ENCODE measurements at places on chromosomes 2 and 18. TPM values are rescaled to one million over a fixed set of nuclear protein-coding genes. Genes with fewer than 3 reads are reported as not detected.

The MBD1 gene
- total RNA-seq, result 94.0 TPM

The CCDC150 gene
- total RNA-seq, result 1.2 TPM

The TTLL4 gene
- total RNA-seq, result 15.0 TPM

The SLC5A7 gene
- total RNA-seq, result not detected

The CCDC74B gene
- 17.5 TPM for total RNA-seq

The IL1RL2 gene
- 0.63 TPM for total RNA-seq

The LAMA1 gene
- 14.5 TPM for total RNA-seq

The CCDC74A gene
- total RNA-seq, result 12.1 TPM

The MLPH gene
- total RNA-seq, result 7.8 TPM

The SERPINB12 gene
- 0.28 TPM for total RNA-seq

The MROH2A gene
- not detected for total RNA-seq

The DSG4 gene
- total RNA-seq, result 0.05 TPM

The MGAT4A gene
- 1.1 TPM for total RNA-seq

The CTLA4 gene
- total RNA-seq, result not detected

The DIPK1C gene
- total RNA-seq, result not detected

The MYO5B gene
- total RNA-seq, result 26.8 TPM

The TUBB6 gene
- 493 TPM for total RNA-seq

The CNTNAP5 gene
- total RNA-seq, result not detected

The LOXHD1 gene
- total RNA-seq, result not detected

The HRH4 gene
- total RNA-seq, result 0.07 TPM

The ESPNL gene
- not detected for total RNA-seq

The TSPYL6 gene
- total RNA-seq, result not detected

The WNT10A gene
- 16.2 TPM for total RNA-seq

The UPP2 gene
- not detected for total RNA-seq

The ACADL gene
- total RNA-seq, result 0.28 TPM

The ANKRD23 gene
- total RNA-seq, result 0.56 TPM

The PTH2R gene
- total RNA-seq, result not detected

The VIT gene
- not detected for total RNA-seq

The KCTD1 gene
- total RNA-seq, result 51.8 TPM

The RFTN2 gene
- total RNA-seq, result not detected

The GPAT2 gene
- 0.63 TPM for total RNA-seq

The MEP1B gene
- total RNA-seq, result not detected

The SLC23A3 gene
- total RNA-seq, result 0.28 TPM

The SERPINB3 gene
- total RNA-seq, result 212 TPM

The POLE4 gene
- 41.9 TPM for total RNA-seq

The CABLES1 gene
- 1.1 TPM for total RNA-seq

The AGAP1 gene
- 6.1 TPM for total RNA-seq

Measured in airway epithelial cell (primary cell).